ENCODE measurements at places on chromosomes 6 and 20.

- peak; percentile 21 for DNase-seq
Observed at GRCh38 chr6:56764081-56764566, 121.4 kb upstream of the DST start.

- no peak for DNase-seq
Observed at GRCh38 chr6:45388328-45388727, 10.6 kb upstream of the SUPT3H start.

DNA sequence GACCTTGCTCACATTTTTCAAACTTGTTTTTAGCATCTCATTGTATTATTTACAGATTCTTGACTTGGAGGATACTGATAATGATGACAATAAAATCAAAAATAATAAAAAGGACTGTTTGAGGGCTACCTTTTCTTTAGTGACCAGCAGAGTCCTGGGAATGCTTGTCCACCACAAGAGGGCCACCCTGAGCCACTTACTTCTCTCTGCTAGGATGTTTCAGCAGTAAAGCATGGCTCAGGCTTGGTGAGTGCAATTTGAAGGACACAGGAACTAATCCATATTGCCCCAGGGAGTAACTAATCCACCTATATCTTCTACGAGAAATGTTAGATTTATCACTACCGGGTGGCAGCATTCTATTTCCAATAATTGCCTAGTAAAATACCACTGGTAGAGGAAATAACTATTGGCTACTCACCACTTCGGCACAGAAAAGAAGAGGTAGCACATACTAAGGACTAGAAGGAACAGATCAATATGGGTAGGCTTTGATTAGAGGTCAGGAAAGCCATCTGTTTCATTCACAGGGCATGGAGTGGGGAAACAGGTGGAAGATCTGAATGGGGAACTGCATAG, 5.8 kb upstream of the KIAA0408 start:
- peak; percentile 74 for DNase-seq

DNA sequence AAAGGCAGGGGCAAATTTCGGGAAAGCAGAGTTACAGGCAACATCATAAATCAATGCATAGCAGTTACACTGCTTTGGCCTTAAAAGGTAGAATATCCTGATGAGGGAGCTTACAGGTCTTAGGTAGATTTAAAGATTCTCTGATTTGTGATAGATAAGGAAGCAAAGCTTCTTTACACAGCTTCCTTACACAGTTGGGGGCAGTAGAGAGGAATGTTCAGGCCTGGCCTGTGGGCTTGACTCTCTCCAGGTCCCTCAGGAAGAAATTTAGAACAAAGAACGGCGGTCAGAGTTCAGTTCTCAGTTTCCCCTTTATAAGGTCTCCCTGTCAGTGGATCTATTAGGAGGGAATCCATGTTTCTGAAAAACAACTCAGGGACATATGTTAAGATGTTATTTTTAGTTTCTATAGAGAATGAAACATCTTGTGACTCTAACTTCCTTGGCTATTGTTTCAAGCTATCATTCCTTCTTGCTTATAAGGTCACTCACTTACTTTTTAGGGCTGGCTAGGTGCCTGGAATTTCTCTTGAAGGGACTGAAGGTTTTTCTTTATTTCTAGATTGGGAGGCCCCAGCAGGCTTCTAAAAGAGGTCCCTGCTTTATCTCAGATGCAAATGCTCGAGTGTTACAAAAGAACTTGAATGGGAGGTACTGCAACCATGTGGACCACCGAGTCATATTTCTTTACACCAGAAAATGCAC, 11.8 kb downstream of the HLA-B start:
- DNase-seq: no peak

DNA sequence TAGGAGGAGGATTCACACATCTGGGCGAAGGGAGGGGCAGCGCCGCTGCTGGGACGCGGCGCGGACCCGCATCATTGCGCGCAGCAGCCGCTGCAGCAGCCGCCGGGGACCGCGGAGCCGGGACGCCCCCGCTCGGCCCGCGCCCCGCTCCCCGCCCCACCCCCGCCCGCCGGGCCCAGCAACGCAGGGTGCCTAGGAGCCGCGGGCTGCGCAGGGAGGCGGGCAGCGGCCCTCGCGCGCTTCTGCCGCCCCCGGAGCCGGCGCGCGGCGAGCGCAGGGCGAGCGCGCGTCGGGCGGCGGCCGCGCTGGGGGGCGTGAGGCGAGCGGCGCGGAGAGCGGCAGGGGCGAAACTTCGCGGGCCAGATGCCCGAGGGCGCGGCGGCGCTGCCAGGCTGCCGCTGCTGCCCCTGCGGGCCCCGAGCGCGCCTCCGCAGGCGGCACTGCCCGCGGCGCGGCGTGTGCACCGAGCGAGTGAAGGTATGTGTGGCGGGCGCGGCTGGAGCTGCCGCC, at the start of gene NKAIN2:
TSS of gene NKAIN2 (plus strand) at position 362 of the 510 bp plus-strand sequence.
- no peak for DNase-seq

DNA sequence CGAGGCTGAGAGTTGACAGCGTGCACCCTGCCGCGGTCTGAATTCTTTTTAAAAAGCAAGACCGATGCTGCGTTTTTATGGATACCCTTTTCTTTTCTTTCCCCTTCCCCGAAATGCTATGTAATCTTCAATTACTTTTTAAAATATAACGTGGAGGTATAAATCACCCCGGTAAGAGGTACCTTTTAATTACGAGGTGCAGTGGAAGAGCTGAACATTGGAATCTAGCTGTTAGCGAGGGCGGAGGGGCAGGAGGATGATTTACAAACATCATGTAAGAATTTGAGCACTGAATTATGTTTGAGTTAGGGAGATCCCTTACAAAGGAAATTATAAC, 1.2 kb downstream of the EYA2 start:
- DNase-seq: no peak

- DNase-seq: no peak
Observed at GRCh38 chr6:138245751-138246150, 27.5 kb upstream of the PBOV1 start.

GRCh38 chr6:35782424-35782823, 1.6 kb downstream of the CLPSL1 start:
- DNase-seq: no peak

- DNase-seq: peak; percentile 22
Observed at GRCh38 chr6:3977875-3978711, 100.8 kb downstream of the FAM217A start.

- no peak for DNase-seq
Observed at GRCh38 chr6:69901361-69901760, 35.0 kb downstream of the COL19A1 start.

DNA sequence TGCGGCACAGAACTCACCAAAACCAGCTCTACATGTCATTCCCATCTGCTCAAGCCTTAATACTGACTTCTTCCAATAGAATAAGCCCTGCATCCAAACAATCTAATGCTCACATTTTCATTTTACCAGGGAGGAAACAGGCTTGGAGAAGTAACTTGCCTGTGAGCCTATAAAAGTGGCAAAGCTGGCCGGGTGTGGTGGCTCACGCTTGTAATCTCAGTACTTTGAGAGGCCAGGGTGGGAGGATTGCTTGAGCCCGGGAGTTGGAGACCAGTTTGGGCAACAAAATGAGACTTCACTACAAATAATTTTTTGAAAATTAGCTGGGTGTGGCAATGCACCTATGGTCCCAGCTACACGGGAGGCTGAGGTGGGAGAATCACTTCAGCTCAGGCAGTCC, 133.7 kb downstream of the LY86 start:
- no peak for DNase-seq

DNA sequence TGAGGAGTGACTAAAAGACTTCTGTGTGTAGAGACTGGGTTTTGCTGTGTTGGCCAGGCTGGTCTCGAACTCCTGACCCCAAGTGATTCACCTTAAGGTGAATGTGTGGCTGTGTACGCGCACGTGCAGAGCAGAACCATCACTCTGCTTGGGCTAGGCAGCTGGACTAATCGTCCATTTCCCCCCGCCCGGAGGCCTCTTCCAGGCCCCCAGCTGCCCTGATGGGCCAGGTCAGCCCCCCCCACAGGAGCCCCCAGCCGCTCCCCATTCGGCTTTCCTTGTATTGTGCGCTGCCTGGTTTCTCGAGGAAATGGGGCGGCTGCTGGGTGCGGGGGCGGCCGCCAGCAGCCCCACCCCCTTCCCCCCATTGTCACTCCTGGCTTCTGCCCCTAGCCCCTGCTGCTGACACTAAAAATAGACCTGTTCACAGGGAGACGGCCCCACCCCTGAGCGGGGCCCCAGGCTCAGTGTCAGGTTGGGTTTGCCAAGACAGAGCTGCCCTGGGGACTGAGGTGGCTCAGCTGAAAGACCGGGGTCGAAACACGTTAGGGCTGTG, 24.6 kb upstream of the CSNK2A1 start:
- no peak for DNase-seq

- DNase-seq: no peak
Observed at GRCh38 chr20:21944227-21944626, 238.8 kb downstream of the PAX1 start.

DNA sequence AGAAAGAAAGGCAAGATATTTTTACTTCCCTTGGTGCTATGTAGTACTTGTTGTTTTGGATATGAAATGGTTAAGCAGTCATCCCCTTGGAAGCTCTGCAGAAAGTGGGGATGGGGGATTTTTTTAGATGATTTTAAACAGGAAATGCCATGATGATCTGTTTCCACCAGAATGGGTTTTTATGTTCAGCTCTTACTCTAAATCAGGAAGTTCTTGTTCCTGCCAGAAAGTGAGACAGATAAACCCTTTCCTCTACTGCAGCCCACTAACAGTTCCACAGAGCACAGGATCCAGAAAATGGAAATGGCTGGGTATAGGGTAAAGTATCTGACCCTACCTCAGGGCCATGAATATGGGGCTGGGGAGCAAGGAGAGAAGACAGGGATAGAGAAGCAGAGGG, 32.1 kb upstream of the PPP1R3G start:
- DNase-seq: no peak

DNA sequence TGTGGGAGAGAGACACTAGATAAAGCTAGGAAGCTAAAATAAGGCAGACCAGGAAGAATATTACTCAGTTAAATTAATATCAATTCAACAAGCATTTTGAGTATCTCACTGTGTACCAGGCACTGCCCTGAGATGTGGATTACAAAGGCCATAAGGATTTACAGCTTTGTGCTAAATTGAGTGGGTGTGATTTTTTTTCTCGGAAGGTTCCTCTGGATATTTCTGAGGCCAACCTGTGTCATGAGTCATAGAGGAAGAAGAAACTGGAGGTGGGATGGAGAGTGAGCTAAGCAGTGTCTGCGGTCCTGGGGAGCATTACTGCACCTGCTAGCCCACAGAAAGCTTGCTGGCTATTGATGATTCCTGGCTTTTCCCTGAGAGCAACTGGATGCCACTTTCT, 135.2 kb downstream of the RFPL4B start:
- DNase-seq: no peak

DNA sequence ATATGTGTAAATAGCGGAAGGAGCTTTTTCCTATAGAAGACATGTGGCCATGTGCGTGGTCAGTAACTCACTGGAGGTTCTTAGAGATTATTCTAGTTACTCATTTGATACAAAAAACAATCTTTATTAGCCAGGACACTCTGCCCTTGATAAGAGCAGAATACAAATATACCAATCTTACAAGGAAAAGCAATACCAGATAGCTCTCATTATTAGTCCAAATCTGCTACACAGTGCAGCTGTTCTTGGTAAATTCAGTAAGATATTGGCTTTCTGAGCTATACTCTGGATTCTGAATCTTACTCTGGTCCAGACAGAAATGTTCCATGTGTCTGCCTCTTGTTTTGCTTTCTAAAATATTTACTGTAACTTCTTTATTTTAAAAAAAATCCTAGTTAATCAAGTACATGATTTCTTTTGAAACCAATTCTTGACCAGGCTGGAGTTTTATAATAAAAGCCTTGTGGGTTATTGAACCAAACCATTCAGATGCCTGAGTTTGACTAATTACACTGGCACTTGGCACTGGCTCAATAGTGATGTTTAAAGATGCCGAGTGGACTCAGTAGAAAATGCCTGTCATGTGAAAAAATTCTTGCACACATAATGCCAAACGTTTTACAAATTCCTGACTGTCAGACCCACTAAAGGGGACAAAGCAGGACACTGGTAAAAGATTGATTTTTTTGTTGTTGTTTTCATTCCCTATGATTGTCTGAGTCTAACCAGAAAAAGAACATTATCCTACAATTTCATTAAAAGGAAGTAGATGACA, 242.8 kb upstream of the TCF21 start:
- no peak for DNase-seq
